ENCODE measurements at places on chromosomes 16 and 17.

DNA sequence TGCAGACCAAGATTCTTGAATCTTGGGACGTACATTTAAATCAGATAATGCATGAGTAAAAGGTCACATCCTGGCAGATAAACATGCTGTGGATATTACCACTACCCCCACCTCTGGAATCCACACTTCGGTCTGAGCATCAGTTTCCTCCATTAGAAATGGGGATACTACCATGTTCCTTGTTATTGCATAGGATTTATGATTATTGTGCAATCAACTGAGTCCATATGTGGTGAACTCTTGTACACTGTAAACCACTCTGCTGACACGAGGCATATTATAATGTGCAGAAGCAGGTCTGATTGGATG is 108.7 kb downstream of the VAT1L start:
- no peak for DNase-seq

DNA sequence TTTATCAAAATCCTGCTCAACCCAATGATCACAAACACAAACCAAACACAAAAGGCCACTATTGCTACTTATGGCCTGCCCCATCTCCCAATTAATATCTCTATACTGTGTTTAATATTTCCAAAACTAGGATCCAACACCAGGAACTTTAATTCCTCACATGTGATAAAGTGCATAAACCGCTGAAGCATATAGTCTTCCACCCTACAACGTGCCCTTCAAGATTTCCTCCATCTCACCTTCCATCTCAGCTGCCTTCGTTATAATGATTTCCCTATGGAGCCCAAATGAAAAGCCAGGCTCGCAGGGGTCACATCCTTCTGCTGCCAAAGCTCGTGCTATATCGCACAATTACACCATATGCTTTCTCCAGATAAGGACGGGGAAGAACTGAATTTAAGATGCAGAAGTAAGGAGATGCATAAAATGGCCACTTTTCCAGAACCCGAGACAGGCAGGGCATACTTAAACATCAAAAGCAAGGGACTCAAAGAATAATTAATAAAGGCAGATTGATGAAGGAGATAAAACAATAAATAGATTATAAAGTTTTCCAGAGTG is 1.8 kb downstream of the MYH10 start:
- DNase-seq = no peak

GRCh38 chr17:81076141-81076679 is 41.3 kb downstream of the BAIAP2 start:
- no peak for DNase-seq

- DNase-seq = no peak
Measured at GRCh38 chr17:14950686-14951085, 314.4 kb downstream of the PMP22 start.

GRCh38 chr17:57425431-57425830 is 169.1 kb downstream of the MSI2 start:
- DNase-seq = no peak

- no peak for DNase-seq
Measured at GRCh38 chr16:55285586-55285985, 38.4 kb upstream of the IRX6 start.

DNA sequence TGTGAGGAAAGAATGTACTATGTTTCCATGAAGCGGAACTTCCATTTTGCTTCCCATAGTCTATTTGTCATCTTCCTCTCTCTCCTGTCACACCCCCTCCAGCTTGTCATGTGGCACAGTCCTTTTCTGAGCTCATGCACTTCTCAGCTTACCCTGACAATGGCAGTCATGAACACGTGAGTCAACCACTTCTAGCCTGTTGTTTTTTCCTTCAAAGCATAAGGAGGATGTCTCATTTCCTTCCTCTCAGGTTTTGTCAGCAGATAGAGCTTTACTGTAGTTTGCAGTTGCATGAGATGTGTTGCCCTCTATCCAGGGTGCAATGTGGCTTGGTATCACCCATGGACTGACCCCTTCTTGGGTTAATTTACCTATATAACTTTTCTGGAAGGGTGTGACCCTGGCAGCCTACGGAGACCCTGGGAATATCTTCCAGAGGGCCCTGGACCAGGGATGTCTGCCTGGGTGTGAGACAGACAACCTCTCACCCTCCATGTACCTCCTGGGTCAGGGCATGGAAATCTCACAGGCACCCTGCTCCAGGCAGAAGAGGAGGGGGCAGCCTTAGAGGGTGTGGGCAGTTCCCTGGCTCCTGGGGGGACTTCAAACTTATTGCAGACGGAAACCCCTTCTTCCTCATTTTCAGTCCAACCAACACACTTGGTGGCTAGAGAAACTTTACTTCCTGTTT is 4.0 kb upstream of the ZNF267 start:
- no peak for DNase-seq

DNA sequence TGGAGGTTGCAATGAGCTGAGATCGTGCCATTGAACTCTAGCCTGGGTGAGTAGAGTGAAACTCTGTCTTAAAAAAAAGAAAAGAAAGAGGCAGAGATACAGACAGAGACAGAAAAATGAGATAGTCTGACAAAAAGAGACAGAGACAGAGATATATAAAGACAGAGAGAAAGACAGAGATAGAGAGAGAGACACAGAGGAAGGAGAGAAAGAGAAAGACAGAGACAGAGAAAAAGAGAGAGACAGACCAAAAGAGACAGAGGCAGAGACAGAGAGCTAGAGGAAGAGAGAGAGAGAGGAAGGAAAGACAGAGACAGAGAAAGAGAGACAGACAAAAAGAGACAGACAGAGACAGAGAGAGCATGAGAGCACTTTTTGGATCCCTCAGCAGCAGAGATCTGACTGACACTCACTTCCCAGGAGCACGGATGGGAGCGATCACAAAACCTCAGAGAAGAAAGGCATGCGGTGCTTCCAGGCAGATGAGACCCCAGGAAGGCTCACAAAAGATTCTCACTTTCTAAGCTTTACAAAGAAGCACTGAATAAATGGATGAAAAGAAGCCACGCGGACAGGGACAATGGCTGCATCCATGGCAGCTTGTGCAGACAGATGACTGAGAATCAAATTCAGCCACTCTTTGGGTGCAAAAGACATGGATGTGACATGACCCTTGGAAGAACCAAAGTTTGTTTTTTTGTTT is 38.6 kb upstream of the HS3ST2 start:
- no peak for DNase-seq

- peak; percentile 55 for DNase-seq
Measured at GRCh38 chr17:40307001-40307730, 1.8 kb upstream of the RARA start.

DNA sequence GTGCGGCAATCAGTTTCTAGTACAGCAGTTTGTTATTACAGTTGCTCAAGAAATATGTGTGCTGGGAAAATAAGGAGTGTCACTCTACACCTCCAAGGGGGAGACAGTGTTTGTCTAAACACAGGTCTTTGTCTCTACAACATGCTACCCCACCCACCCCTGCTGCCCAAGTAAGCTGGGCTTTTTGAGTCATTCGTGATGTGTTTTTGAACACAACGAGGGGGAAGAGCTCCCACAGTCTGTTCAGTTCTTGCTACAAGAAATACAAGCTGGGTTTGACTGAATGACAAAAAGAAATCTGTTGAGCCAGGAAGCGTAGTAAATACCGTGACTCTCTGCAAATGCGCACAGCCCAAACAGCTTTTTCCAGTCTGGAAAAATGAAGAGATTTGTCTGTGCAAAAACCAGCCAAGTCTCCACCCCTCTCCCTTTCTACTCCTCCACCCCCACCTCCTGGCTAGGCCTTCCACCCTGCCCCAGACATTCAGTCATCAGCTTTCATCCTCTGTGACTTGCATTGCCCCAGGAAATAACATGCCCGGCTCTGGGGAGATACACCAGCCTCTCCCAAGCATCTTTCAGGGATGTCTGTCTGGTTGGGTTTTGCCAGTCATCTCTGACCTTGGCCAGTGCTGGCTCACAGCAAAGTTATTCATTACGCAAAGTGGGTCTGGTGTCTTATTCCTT is 25.7 kb downstream of the CHD9 start:
- DNase-seq = no peak

DNA sequence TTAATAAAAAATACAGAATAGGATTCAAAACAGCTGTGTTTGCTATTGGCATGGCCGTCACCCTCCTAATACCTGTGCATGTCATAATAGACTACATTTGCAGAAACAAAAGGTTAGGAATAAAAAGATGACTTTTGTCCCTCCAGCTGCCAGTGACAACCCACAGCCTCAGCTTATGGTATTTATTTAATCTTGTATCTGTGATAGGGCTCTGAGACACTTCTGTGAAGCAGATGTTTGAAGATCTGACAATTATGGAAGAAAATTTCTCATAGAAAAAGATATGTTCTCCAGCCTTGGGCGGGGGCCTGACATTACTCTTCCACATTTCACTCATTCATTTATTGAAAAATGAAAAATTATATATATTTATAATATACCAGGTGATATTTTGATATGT is 62.2 kb downstream of the PITPNC1 start:
- DNase-seq = no peak

DNA sequence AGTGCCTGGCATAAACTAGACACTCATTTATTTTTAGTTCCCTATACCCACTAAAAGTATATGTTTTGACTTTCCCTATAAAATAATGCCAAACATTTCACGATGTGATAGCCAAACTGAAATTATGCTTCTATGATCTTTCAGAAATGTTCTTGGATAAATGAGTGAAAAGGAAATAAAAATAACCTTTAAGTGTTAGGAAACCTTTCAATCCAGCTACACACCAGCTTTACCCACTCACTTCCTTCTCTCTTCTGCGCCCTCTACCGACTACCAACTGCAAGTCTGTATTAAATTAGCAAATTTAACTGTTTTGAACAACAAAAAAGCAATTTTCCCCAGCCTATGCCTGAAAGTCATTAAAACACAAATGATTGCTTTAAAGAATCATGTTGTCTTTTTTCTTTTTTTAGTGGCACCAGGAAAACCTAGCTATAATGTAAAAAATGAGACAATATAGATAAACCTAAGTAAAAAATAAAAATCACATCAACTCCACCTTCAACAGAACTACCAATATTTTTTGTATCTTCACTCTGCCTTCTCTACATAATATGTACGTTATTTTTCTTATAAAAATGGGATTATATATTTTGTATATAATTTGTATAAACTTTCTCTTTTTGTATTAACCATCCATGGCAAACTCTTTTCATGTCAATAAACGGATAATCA is 13.2 kb upstream of the TMEM100 start:
- DNase-seq = no peak

DNA sequence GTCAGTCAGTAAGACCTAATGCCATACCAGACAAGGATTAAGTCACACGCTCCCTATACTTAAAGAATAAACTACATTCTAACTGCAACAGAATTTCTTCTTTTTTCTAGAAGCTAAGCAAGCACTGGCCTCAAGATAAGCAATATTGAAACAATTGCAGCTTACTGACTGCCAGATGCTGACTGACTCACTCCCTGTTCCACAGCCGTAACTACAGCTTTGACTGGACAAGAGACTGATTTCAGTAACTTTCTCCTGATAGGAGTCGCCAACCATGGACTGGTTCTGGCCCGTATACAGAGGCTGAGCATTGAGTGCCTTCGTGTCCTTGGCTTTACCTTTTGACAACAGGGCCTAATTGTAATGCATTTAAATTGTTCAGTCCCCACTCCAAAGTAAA is 67.9 kb downstream of the TRIM37 start:
- no peak for DNase-seq

DNA sequence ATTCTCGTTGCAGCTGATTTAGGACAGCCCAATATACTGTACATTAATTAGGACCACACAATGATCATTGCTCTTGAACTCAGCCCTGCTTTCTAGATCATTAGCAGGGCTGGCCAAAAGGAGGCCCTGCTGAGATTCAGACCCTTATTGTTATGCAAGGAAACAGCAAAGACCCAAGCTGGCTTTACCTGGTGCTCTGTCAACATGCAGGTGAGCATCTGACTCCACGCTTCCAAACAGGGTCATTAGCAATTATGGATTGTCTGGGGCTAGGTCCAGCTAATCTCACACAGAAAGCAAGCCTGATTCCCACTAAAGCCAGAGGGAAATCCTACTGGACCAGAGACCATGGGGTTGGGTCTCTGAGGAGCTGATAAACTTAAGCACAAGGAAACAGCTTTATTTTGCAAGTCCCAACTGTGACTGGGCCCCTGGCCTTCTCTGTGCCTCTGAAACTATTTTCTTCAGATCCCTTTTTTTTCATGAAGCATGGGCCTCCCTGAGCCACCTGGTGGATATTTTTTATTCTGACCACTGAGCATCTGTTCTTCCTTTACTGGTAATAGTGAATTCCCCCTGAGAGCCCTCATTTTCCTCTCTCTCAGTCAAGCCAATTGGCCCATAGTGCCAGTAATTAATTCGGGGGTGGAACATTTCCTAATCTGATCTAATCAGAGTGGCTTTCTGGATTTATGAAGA is 236.1 kb downstream of the GRIN2A start:
- DNase-seq = no peak

DNA sequence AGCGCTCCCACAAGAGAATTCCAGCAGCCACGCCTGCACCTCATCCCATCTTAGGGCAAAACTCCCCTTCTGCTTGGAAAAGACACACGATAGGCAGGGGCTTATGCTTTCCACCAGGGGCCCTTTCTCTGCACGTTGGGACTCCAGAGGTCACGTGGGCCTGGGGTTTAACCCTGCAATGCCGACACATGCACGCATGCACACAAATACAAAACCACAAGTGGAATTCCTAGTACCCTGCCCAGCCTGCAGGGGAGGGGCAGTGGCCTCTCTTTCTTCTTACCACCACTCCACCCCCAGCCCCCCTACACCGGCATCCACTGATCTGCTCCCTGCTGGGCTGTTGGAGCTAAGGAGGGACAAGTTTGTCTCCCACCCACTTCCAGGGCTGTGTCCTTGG is 16.8 kb upstream of the CCDC182 start:
- no peak for DNase-seq

GRCh38 chr16:85556456-85557082 is 56.6 kb upstream of the GSE1 start:
- no peak for DNase-seq

DNA sequence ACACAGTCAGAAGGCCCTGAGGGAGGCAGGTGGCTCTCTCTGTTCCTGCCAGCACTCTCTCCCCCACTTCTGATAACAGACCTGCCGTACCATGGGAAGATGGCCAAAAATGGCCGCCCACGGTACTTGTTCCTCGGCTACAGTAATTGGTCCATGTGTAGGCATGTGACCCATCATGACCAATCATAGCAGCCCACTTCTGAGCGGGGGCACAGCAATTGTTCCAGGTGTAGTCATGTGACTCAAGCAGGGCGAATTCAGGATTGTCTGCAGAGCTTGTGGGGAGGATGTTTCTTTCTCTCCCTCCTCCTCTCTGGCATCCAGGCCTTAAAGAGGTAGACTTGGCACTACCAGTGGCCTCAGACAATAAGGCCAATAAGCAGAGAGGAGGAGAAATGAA is 250.4 kb downstream of the MRTFB start:
- DNase-seq = no peak

Data from mesenteric fat pad (tissue), 1 donor.